Occipital lobe (tissue), 3 donors: ENCODE measurements at places on chromosomes 5 and 9. TPM values are rescaled to one million over a fixed set of nuclear protein-coding genes. Genes with fewer than 3 reads are reported as not detected.

GRCh38 chr5:76099286-76099702, 16.1 kb downstream of the SV2C start:
- no peak for DNase-seq

- no peak for DNase-seq
Measured at GRCh38 chr9:136722093-136722968, 10.0 kb downstream of the DIPK1B start.

- DNase-seq = no peak
Measured at GRCh38 chr5:97209343-97209742, 26.3 kb upstream of the RIOK2 start.

Gene FCN2
- not detected for total RNA-seq

DNA sequence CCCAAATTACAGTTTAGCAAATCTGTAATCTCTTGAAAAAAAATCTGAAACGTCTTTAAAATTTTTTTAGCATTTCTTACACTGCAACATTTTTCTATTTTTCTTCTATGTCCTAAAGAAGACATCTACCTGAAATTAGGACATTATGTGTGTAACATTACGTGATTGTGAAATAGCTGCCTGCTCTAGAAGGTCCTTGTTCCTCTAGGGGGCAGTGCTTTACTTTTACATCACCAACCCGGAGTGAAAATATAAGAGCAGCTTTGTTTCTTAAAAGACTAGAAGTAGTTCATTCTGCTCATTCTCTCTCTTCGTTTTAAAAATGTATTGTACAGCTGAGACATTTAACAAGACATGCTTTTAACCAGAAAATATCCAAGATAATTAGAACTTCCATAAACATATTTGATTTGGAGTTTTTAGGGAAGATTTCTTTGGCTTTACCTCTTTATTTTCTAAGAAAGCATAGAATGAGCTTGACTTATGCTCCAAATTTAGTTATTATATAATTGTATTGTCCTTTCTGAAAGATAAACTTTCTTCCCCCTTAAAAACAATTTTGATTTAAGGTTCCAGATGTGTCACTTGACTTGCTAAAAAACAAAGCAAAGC, 48.1 kb upstream of the RIOK2 start:
- DNase-seq = peak; percentile 0

DNA sequence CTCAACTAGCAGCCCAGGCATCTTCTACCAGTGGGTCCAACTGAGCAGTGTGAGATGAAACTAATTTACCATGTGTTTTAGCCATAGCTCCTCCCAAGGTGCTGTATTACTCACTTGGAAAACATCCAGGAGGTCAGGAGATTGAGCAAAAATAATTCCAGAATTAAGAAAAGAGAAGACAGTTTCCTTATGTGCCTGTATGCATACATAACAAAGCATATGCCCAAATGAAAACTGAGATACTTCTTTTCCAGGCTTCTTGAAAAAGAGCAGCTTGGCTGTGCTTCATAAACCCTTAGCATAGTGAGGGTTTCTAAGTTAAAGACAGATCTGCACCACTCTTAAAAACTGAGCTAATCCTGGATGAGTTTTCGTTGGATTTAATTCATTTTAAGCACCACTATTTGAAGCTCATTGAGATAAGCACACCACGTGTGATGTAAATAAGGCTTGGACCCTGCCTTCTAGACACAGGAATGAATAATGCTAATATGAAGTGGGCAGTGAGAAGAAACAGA, 119.4 kb downstream of the ADAMTS12 start:
- no peak for DNase-seq

Gene STKLD1
- 1.6 TPM for total RNA-seq

- DNase-seq = no peak
Measured at GRCh38 chr5:141477815-141478214, 2.0 kb downstream of the PCDHGC3 start.

- DNase-seq = no peak
Measured at GRCh38 chr5:149210968-149211490, 60.6 kb upstream of the AFAP1L1 start.

GRCh38 chr5:123538670-123539459, 26.9 kb downstream of the CSNK1G3 start:
- DNase-seq = no peak

- no peak for DNase-seq
Measured at GRCh38 chr5:147348046-147348445, 113.2 kb downstream of the STK32A start.

DNA sequence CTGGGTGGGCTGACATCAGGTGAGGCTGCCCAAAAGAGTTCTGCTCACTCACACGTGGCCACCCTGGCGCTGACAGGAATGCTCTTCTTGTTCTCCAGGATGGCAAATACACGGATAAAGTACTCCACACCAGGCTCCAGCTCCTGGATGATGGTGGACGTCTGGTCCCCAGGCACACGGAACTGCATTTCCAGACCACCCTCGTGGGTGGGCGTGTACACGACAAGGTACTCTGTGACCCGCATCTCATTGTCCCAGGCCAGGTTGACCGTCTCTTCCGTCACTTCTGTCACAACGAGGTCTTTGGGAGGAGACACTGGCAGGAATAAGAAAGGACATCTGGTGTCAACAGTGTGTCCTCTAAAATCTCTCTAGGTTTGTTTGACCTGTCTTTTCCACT, 33.8 kb downstream of the TNC start:
- no peak for DNase-seq

- DNase-seq = no peak
Measured at GRCh38 chr5:1020452-1020961, 11.9 kb downstream of the NKD2 start.

Gene MSX2
- total RNA-seq = not detected

DNA sequence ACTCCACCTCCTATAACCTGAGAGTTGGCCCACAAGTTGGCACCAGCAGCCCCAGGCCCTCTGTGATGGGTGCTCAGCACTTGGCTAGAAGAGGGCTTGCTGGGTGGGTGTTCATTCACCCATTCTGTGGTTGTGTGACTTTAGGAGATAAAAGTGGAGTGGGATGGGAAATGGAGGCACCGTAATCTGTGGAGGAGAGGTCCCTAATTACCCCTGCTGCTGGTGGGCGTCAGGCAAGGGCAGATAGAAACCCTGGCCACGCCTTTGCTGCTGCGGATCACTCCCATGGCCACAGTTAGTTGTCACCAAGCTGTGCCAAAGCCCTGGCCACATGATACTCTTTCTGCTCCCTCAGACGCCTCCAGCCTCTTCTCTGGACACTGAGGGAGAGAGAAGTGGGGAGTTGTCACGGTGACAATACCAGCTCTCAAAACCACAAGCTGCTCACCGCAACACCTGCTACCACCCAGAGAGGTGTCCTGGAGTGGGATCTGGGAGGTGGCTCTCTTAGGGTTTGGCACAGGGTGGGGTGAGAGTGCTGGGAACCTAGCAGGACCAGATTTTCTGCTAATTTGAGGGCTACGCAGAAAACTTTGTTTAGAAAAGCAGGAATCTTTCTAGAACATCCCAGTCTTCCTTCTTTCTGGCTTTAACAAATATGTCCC, 12.0 kb upstream of the NEUROG1 start:
- no peak for DNase-seq

GRCh38 chr5:74145951-74146350, 494.6 kb downstream of the ENC1 start:
- DNase-seq = no peak

DNA sequence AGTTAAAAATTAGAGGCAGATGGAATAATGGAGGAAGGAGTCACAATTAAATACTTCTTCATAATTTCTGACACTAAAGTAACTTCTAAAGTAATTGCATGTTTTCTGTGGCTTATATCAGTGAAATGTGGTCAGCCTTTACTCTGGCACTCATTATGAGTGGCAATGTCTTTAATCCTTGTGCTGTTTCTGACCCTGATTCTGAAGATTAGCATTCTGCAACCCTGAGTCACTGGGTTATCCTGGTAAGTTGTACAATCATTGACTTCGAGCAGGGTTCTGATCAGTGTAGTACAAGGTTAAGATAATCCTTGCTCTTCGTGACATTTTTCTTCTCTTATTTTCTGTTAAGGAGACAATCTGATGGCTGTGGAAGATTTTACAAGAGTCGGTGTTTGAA, 379.4 kb upstream of the RORB start:
- DNase-seq = no peak

- DNase-seq = no peak
Measured at GRCh38 chr9:99531313-99531712, 290.4 kb upstream of the NR4A3 start.

DNA sequence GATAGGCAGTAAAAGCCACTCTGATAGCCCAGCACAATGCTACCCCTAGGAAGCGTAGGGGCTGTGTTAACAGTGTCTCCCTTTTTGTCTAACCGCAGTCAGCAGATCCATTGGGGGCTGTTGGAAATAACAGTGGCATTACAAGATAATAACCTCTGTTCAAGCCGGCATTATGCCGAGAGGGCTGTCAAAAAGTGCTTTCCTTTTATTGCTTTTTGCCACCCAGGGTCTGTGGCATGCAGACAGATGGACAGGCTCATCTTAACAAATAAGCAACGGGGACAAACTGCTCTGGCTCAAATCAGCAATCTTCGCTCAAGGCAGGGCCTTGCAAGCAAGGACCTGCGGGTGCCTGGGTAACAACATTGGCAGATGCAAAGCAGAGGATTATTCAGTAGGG, 123.3 kb downstream of the TLR4 start:
- DNase-seq = no peak
